ENCODE measurements at places on chromosomes 2 and 18. TPM values are rescaled to one million over a fixed set of nuclear protein-coding genes. Genes with fewer than 3 reads are reported as not detected.

DNA sequence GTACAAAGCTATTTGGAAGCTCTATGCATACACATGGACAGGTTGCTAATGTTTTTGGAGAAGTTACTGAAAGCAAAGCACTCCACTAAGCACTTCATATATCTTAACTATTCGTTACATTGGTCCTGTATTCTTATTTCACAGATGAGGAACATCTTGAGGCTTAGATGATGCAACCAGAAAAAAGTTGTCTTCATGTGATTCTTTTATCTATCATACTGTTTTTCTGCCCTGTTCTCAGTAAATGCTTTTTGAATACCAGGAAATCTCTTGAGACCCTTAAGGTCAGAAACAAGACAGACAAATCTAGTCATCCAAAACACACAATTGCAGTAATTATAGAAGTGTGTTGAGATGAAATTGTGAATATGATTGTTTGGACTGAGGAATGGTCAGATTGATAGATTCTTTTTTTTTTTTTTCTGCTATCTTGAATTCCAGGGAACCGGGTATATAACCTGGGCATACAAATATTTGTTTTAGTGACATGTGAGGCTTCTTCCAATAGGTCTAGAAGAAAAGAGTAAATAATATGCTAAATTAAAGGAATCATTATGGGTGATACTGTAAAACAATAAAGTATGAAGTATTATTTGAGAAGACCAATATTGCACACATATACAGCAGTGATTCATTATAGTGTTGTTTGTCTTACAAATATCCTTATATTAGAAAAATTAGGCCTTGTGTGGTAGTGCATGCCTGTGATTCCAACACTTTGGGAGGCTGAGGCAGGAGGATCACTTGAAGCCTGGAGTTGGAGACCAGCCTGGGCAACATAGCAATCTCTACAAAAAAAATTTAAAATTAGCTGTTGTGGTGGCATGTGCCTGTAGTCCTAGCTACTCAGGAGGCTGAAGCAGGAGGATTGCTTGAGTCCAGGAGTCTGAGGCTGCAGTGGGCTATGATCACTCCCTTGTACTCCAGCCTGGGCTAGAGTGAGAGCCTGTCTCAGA, 33.7 kb downstream of the EHBP1 start:
- DNase-seq: no peak

DNA sequence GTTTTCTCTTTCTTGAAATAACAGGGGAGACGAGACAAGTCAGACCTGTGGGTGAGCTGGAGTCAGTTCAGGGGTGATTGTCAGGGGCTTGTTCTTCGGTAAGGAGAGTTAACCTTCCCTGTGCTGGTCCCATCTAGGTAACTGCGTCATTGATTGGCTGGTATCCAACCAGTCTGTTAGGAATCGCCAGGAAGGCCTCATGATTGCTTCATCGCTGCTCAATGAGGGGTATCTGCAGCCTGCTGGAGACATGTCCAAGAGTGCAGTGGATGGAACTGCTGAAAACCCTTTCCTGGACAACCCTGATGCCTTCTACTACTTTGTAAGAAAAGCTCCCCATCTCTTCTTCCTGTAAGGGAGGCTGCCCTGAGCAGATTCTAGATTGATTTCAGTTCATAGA, 21.3 kb downstream of the PLEK start:
- DNase-seq: no peak

GRCh38 chr18:62975785-62976184, 260.4 kb downstream of the PHLPP1 start:
- DNase-seq: no peak

- DNase-seq: no peak
Observed at GRCh38 chr2:23301136-23301535, 83.8 kb upstream of the KLHL29 start.

The RGPD4 gene
- total RNA-seq: not detected

The SGPP2 gene
- 6.0 TPM for total RNA-seq

- no peak for DNase-seq
Observed at GRCh38 chr2:148167241-148167766, 146.4 kb downstream of the MBD5 start.

The DSG3 gene
- not detected for total RNA-seq

GRCh38 chr2:30770816-30771576, 36.2 kb downstream of the CAPN13 start:
- DNase-seq: no peak

GRCh38 chr2:64062840-64063239, 43.6 kb upstream of the VPS54 start:
- DNase-seq: no peak

- no peak for DNase-seq
Observed at GRCh38 chr18:378079-378478, 110.2 kb upstream of the THOC1 start.

- no peak for DNase-seq
Observed at GRCh38 chr2:32743480-32744236, 115.8 kb downstream of the TTC27 start.

The CNGA3 gene
- total RNA-seq: not detected

- no peak for DNase-seq
Observed at GRCh38 chr18:8858888-8859511, 153.6 kb downstream of the MTCL1 start.

DNA sequence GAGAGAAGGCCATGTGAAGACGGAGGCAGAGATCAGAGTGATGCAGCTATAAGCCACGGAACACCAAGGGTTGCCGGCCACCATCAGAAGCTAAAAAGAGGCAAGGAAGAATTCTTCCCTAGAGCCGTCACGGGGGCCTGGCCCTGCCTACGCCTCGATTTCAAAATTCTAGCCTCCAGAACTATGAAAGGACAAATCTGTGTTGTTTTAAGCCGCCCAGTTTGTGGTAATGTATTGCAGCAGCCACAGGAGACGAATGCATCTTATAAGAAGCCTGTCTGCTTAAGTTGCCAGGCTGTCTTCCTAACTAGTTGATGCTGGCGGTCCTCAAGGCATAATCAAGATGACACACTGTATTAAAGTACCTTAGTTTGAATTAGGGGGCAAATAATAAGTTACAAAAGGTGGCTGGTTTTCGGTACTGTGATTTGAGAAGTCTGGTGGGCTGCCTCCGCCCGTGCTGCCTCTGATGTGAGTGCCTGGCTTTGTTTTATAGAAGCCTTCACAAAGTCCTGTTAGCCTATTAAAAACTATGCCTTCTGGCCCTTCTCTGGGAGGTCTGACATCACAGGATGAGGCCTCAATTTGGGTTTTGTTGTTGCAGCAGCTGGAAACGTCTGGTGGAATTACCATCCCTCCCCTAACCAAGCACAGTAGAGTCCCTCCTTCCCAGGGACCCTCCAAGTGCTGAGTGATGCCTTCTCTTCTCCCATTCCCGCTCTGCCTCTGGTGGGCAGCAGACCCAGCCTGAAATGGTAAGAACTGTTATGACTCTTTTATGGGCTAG, 53.6 kb downstream of the SRD5A2 start:
- DNase-seq: no peak

- DNase-seq: no peak
Observed at GRCh38 chr2:160006475-160006874, 55.9 kb downstream of the PLA2R1 start.

DNA sequence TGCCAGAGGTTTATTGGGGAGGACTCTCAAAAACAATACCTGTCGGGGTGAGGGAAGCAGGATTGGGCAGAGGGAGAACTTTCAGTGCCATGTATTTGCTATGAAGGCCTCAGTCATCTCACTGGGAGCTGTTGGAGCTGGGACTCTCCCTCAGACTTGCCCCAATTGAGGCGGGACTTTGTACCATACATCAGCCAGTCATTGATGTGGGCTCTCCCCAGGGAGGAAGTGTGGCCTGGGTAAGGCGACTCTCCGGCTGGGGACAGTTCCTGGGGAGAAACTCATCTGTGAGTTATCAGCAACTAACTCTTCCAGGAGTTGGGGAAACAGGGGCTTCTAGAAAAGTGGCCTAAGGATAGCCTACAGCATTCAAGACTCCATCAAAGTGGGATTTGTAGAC, 66.5 kb downstream of the FTCDNL1 start:
- DNase-seq: no peak

GRCh38 chr2:180203972-180204371, 196.9 kb upstream of the CWC22 start:
- DNase-seq: peak; percentile 1

GRCh38 chr2:1633092-1633671, 111.1 kb downstream of the PXDN start:
- no peak for DNase-seq

DNA sequence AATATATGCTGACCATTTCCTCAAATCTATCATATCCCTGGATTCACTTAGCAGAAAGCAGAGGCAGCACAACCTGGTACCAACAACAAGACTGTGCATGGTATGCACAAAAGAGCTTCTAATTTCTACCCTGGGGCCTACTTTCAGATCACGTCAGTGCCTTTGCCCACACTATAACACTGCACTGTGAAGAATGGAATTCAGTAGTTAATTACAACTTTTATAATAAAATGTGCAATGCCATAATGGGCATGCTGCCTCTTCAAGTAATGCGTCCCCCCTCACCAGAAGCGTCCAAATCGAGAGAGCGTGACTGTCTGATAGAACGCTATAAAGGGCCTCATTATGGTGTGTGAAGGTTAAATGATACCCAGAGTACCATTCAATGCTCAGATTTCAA, 328.1 kb upstream of the PKDCC start:
- DNase-seq: no peak

- no peak for DNase-seq
Observed at GRCh38 chr2:173185437-173185836, 109.8 kb downstream of the MAP3K20 start.

GRCh38 chr2:149409506-149409905, 79.1 kb downstream of the LYPD6 start:
- DNase-seq: no peak

DNA sequence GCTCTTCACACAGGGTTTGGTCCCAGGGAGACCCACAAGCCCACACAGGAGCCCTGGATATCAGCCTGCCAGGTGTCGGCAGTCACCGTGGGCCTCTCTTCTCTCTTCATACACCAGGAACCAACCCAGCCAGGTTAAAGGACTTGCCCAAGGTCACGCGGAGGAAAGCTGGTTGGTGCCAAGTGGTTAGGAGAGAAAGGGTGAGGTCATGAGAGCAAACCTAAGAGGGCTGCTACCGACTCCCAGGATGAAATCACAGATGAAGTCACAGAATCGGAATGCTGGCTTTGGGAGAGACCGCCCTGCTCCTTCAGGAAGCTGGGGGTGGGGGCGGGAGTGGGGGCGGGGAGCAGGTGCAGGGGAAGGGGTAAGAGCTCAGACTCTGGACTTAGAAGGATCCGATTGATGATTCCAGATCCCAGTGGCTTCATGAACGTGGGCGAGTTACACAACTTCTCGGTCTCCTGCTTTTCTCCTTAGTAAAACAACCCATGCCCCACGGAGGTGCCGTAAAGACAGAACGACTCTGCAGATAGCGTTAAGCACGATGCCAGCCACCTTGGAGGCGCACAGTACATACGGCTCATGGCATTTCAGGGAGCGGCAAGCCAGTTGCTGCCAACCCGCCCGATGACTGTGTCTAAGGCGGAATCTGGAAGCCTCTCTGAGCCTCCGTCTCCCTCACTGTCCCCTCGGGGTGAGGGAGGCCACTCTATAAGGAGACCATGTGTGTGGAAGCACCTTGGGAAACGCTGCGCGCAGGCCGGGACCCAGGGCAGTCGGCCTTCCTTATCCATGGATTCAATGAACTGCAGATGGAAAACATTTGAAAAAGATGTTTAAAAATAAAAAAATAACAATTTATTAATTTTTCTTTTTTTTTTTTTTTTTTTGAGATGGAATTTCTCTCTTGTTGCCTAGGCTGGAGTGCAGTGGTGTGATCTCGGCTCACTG, 23.0 kb upstream of the TAF1B start:
- no peak for DNase-seq

GRCh38 chr2:225773148-225773547, 373.6 kb downstream of the NYAP2 start:
- DNase-seq: no peak

- no peak for DNase-seq
Observed at GRCh38 chr18:35291166-35291565, 1.1 kb upstream of the ZSCAN30 start.

DNA sequence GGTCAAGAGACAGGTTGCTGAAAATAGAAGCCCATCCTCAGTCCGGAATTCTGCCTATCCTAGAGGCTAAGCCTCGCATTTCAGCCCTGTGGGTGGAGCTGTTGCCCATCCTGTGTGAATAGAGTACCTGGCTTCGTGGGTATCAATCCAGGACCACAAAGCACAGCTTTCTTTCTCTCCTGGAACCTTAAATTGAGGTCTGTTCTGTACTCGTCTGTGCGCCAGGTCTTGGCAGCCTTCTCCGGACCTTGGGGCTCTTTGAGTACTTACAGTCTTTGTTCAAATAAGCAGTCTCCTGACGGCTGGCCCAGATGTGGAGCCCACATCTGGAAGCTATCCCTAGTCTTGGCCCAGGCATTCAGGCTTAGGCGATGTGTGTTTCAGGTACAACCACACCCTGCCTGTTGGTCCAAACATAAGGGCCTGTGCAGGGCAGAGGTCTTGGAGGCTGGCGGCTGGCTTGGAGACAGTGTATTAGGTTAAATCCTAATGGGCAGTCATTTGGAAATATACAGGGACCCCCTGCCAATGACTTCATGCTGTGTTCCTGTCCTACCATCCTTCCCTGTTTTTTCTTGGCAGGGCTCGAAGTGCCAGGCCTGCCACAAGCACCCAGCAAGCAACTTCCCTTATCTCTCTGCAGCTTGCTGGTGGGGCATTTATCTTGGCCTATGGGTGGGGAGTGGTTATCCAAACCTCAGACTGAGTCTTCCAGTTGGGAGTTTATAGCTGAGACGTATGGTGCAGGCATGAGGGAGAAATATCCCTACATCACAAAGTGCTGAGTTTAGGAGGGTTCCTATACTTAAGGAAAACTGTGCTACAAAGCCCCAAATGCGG, 294.1 kb downstream of the BCL2 start:
- no peak for DNase-seq

GRCh38 chr2:223865124-223865523, 27.7 kb upstream of the AP1S3 start:
- no peak for DNase-seq

GRCh38 chr2:226087051-226087450, 687.5 kb downstream of the NYAP2 start:
- no peak for DNase-seq

GRCh38 chr2:241039416-241039815, 41.0 kb downstream of the SNED1 start:
- no peak for DNase-seq

GRCh38 chr18:25305584-25305983, 46.4 kb downstream of the ZNF521 start:
- no peak for DNase-seq

GRCh38 chr18:72180689-72181088, 363.5 kb downstream of the CBLN2 start:
- DNase-seq: peak; percentile 6

The ZNF396 gene
- total RNA-seq: 3.2 TPM

DNA sequence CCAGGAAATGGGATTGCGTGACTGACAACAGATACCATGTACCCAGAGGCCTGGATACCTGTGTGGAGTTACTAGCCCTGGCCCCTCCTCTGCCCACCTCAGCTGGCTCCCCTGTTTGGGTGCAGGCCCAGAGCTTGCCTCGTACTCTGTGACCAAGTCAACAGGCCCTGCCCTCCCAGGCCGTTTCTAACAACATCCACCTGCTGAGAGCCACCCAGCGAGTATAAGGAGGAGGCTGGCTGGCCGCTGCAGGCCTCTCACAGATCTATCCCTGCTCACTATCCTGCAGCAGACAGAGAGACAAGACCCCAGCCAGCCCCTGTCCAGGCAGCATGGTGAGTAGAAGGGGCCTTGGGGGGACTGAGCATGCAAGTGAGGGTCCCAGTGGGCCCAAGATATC, 12.5 kb upstream of the TUBA4A start:
- no peak for DNase-seq

The C1QL2 gene
- total RNA-seq: not detected

- DNase-seq: no peak
Observed at GRCh38 chr18:63140997-63141777, 178.4 kb downstream of the BCL2 start.
